ENCODE measurements at places on chromosomes 6 and 20.

DNA sequence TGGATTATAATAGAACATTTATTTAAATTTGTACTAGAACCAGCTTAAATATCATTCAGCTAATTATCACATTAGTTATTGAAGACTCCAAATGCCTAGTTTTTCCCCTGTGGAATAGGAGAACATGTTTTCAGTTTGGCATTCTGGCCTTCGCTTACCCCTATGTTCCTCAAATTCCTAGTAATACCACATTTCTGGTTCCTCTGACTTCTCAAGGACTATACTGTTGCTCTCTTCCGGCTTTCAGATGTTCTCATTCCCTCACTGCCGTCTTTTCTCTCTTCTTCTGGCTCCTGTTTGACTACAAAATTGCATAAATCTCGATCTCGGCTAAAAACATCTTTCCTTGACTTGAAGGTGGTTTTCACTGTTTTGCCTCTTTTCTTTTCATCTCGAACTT is 71.8 kb upstream of the KHDRBS2 start:
- no peak for DNase-seq

DNA sequence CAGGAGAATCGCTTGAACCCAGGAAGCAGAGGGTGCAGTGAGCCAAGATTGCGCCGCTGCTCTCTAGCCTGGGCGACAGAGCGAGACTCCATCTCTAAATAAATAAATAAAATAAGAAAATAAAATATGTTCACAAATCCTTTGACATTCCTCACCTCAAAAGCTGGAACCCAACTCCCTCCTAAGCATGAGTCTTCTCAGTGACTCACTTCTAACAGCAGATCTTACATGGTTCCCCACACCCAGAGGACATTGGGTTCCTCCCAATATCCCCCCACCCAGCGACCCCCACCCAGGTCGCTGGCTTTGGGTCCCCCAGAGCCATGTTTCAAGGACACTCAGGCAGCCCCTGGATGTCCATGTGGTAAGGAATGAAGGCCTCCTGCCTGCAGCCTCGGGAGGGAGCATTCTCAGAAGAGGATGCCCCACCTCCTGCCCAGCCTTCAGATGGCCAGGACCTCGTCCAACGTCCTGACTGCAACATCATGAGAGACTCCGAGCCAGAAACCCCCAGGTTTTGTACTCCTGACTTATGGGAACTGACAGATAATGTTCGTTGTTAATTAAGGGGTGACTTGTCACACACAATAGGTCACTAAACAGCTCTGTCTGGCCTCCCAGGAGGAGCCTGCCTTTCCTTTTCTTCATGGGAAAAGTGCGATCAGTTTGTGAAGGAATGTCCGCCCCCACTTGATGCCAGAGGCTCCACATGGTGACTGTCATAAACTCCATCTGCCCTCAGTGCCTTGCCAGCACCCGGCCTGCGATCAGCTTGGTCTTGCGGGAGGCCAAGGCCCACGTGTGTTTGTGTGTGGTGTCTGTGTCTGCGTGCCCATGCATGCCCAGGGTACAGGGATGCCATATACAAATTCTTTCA is 10.1 kb upstream of the GMEB2 start:
- DNase-seq = no peak

DNA sequence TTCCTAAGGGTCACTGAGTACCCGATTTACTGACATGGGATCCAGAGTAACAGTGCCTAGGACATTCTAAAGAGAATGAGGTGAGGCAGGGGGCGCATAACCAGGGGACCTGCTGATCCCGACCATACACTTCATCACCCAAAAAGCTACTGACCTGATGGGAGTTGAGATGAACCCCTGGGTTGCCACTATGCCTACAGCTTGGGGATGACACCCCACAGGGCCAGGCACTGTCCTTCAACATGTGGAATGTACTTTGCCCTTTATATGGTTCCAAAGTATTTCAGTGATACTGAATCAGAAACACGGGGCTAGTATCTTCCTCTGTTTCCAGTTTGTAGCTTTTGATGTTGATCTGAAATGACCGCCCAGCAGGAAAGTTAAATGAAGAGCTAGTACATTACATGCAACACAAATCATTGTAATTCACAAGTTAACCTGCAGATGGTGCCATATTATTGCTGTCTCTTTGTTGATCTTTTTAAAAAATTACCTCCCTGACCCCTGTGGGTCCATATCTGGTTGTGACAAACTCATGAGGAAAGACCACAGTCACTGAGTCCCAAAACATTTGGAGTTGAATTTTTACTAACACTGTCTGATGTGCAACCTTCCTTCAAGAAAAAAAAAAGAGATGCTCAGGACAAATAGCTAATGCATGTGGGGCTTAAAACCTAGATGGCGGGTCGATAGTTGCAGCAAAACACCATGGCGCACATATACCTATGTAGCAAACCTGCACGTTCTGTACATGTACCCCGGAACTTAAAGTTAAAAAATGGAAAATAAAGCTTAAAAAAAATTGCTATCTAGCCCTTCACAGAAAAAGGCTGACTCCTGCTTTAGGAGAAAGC is 42.7 kb upstream of the GCNT2 start:
- DNase-seq = no peak

DNA sequence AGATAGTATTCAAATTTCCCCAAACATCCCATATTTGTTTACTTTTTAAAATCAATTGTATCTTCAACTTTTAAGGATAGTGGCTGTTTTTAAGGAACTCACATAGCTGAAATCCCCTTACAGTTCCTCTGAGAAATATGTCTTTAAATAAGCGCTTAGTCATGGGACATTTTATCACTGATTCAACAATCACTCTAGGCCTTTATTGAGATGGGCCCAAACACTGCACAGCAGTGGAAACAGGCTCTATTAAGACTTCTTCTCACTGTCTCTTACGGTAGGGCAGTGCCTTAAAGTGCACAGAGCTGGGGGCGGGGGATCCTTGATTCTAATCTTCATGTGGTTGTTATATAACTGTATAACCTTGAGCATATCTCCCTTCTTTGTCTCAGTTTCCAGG is 59.8 kb upstream of the RREB1 start:
- no peak for DNase-seq

- no peak for DNase-seq
Measured at GRCh38 chr20:14536738-14537137, 199.3 kb upstream of the FLRT3 start.

GRCh38 chr20:32465092-32465900 is 107.2 kb downstream of the ASXL1 start:
- DNase-seq = no peak

- DNase-seq = peak; percentile 46
Measured at GRCh38 chr6:113879186-113880096, 22.3 kb downstream of the MARCKS start.

GRCh38 chr20:13567663-13568062 is 71.1 kb downstream of the TASP1 start:
- no peak for DNase-seq

- DNase-seq = no peak
Measured at GRCh38 chr6:104921896-104922295, 35.0 kb upstream of the LIN28B start.

- no peak for DNase-seq
Measured at GRCh38 chr20:54223751-54224150, 15.9 kb downstream of the PFDN4 start.

DNA sequence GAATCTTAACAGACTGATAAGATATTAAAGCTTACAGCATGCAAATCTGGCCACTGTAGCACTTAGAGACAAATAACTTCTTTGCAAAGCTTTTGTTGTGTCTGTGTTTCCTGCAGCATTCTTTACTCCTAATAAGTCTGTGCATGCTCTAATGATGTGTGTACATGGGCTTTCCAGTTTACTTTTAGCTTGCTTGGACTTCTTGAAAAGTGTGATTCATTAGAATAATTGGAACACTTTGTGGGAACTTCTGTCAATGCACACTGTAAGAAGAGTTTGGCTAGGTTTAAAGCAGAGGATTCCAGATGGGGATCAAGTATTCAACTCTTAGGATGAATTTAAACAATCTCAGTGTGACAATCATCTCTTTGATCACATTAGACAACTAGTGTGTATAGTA is 22.1 kb upstream of the TINAG start:
- DNase-seq = no peak

GRCh38 chr6:139253656-139254055 is 38.1 kb downstream of the TXLNB start:
- DNase-seq = no peak

DNA sequence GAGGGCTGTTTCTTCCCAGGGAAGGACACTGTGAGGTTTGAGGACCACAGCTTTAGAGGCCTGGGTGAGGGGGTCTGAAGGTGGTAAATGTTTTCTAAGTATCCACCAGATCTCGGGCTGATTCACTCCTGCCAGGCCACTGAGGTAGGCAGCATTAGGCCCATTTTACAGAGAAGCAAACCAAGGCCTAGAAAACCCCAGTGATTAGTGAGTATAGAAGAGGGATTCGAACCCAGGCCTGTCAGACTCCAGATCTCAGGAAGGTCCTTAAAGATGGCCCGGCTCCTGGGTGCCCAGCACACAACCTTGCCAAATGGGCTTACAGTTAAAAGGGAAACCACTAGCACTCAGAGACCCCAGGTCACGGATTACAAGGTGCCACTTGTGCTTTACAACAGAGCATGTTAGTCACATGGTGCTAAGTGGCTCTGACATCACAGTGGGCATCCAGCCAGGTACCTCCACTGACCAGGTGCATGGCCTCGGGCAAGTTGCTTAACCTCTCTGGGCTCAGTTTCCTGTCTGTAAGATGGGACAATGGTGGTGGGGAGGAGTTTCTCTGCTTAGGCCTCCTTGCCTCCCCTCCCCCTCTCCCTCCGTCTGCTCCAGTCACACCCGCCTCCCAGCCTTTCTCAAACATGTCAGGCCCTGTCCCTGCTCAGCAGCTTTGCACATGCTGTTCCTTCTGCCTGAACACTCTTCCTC is 18.8 kb upstream of the SIRPA start:
- no peak for DNase-seq

Data from CD8-positive, alpha-beta T cell (primary cell).